ENCODE measurements at places on chromosomes 7 and 10.

DNA sequence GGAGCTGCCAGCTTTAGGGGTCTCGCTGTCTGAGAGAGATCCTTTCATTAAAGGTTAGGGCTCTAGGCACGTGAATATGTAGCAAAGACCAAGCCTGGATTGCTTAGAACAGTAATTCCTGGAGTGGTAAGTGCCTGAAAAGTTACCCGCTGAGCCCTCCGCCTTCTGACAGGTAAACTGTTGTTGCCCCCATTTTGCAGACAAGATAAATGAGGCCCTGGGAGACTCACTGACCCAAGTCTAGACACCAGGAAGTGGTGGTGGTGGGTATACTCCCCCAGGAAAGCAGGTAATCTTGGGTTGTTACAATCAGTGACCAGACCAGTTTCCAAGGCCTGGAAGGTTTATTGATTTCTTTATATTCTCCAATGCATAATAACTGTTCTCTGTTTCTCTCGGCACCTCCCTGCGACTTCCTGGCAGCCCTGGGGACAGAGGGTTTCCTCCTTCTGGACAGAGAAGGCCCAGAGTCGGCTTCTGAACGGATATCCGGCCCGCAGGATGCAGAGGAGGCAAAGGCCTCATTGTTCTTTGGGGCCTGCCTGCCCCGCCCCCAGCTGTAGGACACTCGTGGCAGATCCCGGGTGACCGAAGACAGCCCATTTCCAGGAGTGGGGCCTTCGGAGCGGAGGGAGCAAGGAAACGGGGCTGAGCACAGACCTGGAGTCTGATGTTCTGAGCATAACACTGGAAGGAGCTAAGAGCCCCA is 1.3 kb upstream of the GRK5 start:
- DNase-seq = no peak

GRCh38 chr7:115914951-115915350 is 115.6 kb downstream of the TFEC start:
- no peak for DNase-seq

DNA sequence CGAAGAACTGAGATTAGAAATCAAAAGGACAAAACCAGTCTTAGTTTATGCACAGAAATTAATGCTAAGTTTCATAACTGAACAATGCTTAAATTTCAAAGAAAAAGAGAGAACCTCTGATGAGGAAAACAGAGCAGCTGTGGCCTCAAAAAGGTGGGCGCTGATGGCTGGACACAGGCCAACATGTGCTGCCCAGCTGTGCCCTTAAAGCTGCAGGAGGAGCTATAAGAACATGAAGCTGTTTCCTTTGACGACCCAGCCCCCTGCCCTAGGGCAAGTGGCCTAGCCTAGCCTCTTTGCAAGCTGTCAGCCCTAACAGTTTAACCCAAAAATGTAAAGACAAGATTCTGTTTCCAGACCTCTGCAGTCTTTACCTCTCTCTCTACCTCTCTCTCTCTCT is 107.7 kb downstream of the GRID1 start:
- no peak for DNase-seq

DNA sequence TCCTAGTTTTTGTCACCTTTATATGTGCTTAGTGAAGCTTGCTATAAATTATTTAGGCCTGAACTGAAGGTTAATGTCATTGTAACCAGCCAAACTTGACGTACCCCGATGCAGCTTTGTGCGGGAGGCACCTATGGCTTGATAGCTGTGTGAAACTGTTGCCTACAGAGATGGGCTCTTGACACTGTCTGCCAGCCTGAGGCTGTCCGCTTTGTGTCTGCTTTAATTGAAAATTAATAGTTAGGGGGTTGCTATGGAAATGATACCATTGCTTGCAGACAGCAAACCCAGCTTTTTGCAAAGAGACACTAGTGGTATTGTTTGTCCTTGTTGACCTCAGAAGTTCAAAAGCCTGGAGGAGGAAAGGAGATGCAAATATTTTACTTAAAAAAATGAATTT is 2.1 kb upstream of the FOXP2 start:
- no peak for DNase-seq

- no peak for DNase-seq
Observed at GRCh38 chr7:107396990-107397389, 72.9 kb upstream of the GPR22 start.

- DNase-seq = no peak
Observed at GRCh38 chr10:76717141-76717540, 920.5 kb downstream of the KCNMA1 start.

DNA sequence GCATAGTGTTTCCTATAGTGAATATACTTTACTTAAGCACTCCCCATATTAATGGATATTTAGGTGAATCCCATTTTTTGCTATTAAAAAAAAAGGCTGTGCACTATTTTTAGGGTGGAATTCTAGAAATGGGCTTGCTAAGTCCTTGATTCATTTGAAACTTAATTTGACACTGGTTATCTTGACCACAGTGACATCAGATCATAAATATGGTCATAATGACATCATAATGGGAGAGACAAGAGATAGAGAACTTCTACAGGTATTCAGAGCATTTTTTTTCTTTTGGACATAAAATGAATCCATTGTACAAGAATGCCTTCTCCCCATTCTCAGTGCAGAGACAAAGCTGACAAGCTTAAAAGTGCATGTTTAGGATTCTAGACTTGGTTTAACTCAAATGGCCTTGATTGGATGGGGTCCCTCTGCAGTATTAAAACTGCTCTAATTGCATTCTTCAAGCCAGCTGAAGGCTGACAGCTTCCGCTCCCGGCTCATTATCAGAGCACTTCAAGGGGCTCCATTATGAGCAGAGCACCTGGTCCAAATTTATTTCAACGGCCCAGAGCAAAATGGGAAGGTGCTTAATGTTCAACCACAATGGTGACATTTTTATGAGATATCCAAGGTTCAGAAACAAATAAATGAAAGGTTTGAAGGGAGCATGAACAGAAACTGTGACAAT is 104.8 kb downstream of the JAZF1 start:
- no peak for DNase-seq

DNA sequence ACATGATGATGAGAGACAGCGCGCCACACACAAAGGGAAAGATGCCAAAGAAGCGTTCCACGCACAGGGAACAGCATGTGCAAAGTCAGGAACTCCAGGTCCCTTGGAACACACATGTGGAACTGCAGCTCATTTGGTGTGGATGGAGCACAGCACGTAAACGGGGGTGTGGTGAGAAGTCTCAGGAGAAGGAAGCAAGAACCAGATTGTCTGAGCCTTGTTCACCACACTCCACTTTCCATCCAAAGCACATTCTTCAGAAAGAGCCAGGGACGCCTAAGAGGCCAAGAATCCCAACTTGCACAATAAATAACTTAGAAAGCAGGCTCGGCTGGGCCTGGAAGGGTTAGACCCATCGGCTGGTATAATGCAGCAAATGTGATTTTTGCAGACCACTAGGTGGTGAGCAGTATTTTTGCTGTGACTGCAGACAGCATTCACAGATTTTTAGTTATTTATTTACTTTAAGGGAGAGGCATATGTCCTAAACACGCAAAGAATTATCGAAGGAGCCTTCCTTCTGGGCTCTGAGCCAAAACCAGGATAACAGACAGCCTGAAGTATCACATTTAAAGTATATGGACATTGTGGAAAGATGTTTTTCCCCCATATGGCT is 27.9 kb upstream of the ASCC1 start:
- DNase-seq = peak; percentile 82

DNA sequence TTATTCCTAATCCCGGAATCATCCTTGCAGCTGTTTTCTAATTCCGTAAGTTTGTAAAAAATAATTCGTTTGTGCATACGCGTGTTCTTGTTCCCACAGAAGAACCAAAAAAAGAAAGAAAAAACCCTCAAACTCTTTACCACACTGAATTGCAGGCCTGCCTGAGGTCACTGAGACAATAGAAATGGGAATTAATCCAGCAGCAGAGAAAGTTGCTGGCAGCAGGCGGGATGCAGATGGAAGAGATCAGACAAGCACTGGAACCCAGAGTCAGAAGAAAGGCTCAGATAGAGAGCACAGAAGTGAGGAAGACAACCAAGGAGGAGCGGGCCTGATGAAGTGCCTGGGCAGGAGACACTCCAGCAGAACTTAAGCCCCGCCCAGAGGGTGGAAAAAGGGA is 141.5 kb upstream of the VWC2 start:
- DNase-seq = peak; percentile 70

DNA sequence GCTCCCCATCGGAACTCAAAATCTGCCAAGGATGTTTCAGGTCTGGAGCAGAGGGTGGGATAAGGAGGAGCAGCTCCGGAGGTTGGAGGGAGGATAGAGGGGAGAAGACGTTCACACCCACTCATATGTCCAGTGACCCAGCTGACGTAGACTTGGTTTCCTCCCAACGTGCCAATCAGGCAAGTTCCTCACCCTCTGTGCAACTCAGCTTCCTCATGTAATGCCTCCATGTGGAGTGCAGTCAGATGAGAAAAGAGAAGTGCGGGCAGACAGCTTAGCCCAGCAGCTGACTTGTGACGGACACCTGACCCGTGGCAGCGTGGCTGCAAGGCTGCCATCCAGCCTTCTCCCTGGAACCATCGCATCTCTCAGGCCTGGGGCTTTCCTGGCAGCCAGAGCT is 86.8 kb downstream of the NPTX2 start:
- DNase-seq = no peak

GRCh38 chr10:103855424-103855823 is at the start of gene SH3PXD2A:
Gene SH3PXD2A, minus strand, starts transcription at chr10:103855576. Its CDS starts 310 bp downstream, at chr10:103855266.
- DNase-seq = peak; percentile 83

DNA sequence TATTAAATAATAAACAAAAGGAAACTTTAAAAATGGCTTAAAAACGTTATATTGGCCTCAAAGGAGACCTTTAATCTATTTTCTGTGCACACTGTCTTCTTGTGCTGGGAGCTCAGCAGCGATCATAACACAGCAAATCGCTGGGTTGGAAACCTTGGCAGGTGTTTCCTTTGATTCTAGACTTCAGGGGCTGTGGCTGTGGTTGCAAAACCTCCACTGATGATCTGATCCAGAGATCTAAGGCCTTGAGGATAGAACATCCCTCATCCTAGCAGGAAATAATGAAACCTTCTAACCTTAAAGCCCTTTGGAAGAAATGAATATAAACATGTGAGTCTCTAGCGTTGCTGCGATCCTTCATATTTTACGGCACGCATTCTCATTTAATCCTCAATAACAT is 29.8 kb downstream of the CDHR3 start:
- no peak for DNase-seq

DNA sequence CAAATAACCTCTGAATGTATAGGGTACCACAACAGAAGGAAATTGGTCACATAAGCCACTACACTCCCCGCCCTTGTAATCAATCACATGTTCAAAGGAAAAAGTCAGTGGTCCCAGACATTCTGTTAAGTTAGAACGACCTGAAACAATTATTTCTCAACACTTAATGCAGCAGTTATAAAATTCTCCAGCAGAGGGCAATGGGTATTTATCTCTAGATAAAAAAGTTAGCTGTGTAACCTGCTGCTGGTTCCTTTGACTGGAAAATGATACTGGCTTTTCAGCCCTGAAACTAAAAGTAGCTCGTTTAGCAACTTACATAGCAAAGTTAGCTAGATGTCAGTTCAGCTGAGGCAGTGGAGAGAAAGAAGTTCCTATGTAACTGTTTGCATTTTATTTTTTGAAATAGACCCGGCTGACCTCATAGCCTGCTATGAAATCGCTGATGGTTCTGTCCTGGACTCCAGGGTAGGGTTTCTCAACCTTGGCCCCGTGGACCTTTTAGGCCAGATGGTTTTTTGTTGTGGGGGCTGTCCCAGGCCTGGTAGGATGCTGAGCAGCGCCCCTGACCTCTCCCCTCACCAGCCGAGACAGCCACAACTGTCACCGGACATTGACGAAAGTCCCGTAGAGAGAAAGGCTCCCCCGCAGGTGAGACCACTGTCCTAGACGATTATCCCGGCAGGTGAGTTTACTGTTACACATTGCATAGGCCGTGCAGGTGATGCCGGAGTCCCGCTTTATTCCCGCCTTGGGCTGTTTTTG is 40.2 kb upstream of the PROSER2 start:
- no peak for DNase-seq

- peak; percentile 49 for DNase-seq
Observed at GRCh38 chr7:155450970-155451801, 6.7 kb upstream of the EN2 start.

GRCh38 chr10:34213193-34213804 is 601.8 kb downstream of the PARD3 start:
- no peak for DNase-seq

GRCh38 chr7:22351878-22352277 is 5.1 kb downstream of the RAPGEF5 start:
- no peak for DNase-seq

DNA sequence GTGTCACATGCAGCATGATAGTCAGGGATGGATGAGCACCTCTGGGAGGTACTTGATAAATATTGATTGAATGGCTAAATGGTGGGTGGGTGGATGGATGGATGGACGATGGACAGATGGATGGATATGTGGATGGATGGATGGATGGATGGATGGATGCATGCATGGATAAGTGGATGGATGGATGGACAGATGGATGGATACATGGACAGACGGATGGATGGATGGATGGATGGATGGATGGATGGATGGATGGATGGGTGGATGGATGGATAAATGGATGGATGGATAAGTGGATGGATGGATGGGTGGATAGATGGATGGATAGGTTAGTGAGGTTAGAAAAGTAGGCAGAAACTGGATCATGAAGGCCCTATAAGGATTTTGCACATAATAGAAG is 37.4 kb downstream of the PTPRE start:
- no peak for DNase-seq

DNA sequence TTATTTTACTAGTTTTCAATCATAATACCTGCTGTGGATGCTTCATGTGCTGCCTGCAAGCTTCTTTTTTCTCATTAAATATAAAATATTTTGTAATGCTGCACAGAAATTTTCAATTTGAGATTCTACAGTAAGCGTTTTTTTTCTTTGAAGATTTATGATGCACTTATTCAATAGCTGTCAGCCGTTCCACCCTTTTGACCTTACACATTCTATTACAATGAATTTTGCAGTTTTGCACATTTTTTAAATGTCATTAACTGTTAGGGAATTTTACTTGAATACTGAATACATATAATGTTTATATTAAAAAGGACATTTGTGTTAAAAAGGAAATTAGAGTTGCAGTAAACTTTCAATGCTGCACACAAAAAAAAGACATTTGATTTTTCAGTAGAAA is 103.0 kb downstream of the PTEN start:
- DNase-seq = no peak

DNA sequence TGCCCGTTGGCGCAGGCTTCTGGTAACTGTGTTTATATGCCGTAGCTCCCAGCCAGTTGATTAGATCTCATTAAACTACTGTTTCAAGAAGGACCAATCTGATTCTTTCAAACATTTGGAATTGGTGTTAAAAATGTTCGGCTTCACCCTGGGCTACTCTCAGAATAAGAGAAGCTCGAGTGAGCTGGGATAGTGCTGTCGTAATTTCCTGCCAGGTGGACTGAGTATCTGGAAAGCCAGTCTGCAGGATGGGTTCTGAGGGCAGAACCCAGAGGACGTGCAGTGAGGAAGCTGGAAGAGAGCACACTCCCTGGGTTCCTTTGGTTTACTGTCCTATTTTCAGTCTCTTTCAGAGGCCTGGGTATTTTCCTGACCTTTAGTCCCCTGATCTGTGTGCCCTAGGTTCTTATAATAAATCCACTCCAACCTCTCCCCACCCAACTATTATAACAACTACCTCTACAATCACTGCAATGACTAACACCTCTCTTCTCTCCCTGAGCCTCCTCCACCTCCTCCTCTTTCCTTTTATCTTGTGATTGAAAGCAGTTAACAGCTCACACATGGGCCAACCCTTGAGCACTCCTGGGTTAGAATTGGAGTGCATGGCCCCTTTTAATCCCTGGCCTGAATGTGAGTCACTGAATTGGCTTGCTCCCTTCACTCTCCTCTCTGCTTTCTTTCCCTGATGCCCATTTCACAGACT is 63.0 kb downstream of the AOAH start:
- no peak for DNase-seq
